Gastrocnemius medialis (tissue), 4 donors: ENCODE measurements at places on chromosomes 2 and 18. TPM values are rescaled to one million over a fixed set of nuclear protein-coding genes. Genes with fewer than 3 reads are reported as not detected.

Gene VWC2L
- not detected for total RNA-seq

Gene EPAS1
- 87.7 TPM for total RNA-seq

DNA sequence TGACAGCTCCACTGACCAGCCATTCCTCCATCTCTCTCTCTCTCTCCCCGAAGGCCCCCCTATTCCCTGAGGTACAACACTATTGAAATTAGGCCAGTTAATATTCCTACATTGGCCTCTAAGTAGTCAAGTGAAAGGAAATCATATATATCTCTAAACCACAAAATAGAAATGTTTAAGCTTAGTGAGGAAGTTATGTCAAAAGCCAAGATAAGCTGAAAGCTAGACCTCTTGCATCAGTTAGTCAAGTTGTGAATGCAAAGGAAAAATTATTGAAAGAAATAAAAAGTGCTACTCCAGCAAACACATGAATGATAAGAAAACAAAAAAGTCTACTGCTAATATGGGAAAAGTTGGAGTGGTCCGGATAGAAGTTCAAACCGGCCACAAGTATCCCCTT lies 301.3 kb upstream of the RBMS1 start:
- no peaks in the 10 kb centered on the region for H3K27me3 ChIP-seq
- H3K4me3 ChIP-seq: no peak overlapping the region
- no peak overlapping the region for H3K27ac ChIP-seq
- DNase-seq: no peak
- no peaks in the 10 kb centered on the region for H3K36me3 ChIP-seq

DNA sequence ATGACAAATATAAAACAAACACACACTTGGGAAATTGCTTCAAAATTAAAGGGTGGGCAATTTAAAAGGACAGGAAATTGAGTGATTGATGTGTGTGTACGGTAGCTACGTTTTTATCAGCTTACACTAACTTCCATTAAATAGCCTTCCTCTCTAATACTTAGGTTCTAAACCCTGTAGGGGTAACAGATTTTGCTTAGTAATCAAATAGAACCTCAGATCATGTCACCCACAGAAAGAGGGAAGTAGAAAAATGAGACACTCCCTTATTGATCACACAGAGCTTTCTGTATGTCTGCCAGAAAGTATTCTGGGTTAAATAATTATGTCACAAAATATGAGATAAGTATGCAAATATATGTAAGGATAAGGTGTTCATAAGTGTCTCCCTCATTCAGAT lies 93.3 kb downstream of the ICA1L start:
- no peaks in the 10 kb centered on the region for H3K27me3 ChIP-seq
- H3K4me1 ChIP-seq: no peaks in the 10 kb centered on the region
- no peaks in the 10 kb centered on the region for H3K36me3 ChIP-seq
- H3K27ac ChIP-seq: no peak overlapping the region
- no peak overlapping the region for H3K4me3 ChIP-seq
